ENCODE measurements at places on chromosomes 2 and 18.

- no peak for DNase-seq
Observed at GRCh38 chr2:42567364-42567763, 1.1 kb upstream of the MTA3 start.

- no peak for DNase-seq
Observed at GRCh38 chr2:119888680-119889079, 124.2 kb upstream of the EPB41L5 start.

DNA sequence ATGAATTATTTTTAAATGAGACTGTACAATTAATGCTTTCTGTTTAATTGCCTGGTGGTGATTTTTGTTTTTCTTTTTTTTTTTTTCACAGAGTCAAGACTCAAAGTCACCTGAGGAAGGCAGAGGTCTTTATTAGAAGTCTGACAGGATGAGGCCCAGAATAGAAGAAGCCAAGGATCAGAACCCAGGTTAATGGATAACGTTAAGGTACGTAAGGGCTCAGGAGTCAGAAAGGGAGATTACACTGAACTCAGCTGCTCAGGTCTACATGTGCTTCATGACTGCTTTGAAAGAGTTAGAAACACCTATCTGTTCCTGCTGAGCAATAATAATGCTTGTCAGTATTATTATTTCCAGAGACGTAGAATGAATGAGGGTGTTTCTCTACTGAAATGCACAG is 196.5 kb downstream of the LRATD1 start:
- DNase-seq = no peak

GRCh38 chr2:202030691-202031090 is 3.0 kb upstream of the FZD7 start:
- DNase-seq = no peak

GRCh38 chr18:36402765-36403396 is 105.4 kb downstream of the FHOD3 start:
- DNase-seq = no peak

DNA sequence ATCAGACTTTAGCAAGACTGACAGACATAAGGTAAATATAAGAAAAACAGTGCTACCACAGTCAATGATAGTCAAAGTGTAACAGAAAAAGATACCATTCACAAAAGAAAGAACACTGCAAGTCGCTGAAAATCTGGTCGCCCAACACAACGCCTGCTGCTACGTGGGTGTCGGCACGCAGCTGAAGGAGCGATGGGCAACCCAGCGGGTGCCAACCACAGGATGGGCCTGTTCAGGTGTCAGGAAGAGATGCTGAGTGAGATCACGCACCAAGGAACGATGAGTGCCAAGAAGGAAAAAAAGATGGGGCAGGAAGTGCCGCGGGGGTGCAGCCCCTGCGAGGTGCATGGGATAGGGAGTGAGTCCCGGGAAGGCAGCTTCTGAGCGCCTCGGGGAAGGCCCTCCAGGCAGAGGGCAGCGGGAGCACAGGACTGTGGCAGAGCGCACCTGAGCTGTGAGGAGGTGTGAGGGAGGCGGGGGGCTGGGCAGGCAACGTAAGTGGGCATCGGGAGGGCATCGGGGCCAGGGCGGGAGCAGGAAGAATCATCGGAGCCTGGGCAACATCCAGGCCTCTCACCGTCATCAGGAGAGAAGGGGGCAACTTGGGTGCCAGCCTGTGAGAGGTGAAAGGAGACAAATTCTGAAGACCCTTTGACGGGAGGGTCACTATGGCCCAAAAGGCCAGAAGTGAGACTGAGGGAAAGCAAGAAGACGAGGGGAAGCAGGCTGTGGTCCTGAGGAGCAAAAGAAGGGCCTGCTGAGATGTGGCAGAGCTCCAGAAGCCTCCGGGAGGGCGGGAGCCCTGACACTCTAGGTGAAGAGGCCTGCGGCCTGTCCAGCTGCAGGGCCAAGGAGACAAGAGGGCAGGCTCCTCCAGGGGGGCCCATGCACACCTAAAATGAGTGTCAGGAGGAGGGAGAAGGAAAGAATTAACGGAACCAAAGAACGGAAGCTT is 14.8 kb upstream of the MTERF4 start:
- DNase-seq = no peak

- no peak for DNase-seq
Observed at GRCh38 chr2:230254152-230254881, 28.8 kb downstream of the SP140 start.

DNA sequence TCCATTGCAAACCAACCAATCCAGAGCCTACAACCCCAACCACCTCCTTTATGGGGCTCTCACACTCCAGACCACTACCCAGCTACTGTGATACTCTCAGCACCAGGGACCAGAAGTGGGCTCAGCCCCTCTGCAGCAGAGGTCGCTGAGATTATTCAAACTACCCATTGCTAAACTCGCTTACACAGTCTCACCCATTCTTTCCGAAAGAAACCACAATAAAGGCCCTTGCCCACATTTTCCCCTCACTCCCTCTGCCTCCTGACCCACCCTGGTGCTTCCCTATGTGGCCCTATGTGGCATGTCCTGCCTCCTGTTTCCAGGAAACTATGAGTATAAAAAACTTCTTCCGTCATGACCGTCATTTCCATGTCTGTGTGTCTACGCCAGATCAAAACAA is 10.7 kb downstream of the TEX51 start:
- no peak for DNase-seq

DNA sequence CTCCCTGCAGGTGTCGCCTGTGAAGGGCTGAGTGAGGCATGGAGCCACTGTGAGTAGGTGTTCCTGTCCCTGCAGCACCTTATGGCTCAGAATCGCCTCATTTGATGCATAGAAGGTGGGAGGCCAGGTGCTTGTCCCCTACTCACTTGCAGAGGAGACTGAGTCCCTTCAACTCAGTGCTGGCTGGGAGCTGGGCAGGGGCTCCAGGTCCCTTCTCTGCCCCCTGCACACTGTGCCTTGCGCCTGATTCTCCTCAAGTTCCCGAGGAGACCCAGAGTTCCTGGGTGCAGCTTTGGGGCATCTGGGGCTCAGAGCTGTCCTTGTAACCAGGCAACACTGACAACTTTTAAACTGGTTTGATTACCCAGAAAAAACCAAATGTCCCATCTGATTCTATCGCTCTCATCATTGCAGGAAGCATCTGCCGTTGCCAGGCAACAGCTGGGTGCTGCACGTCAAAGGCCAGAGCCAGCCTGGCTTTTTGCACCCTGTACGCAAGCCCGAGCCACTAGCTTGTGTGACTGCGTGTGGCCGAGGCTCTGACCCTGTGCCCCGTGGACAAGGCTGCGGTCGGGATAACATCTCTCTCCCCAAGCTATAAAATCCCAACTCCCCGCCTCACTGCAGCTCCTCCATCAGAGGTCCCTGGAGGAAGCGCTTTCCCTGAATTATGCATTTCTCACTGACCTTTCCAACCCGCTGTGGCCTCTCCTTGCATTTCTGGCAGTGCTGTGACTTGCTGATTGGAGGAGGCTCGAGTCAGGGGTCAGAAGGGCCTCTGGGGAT is 130.8 kb upstream of the HDAC4 start:
- no peak for DNase-seq

DNA sequence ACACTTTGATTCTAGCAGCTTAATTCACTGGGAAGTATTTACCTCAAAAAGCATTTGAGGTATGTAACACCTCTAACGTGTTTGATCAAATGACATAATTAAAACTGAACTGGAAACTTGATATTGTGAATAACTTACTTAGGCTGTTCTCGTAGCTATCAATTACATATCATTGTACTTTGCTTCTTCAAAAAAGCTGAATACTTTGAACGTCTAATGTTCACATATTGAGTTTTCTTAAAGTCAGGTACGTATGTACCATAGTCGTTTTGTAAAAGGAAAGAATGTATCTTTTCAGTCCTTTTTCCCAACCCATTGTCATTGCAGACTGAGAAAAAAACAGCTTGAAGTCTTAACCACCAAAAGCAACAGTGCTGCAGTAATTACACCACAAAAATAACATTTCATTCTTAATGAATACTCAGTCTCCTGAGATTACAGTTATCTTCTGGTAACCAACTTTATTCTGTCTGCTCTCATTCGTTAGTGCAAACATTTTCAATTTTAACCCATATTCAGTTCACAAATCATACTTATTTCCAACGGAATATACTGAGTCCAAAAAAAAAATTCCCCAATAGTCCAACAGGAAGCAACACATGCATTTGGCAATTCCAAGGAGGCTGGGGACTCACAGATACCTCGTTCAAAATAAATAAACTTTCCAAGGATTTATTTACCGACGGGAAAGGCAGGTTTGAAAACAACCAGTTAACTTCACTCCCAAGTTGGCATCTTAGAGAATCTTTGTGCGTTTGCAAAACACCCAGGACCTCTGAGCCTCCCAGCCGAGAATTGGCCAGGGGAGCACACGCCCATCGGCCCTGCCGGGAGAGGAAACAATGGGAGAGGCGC is 1.1 kb downstream of the CHN1 start:
- DNase-seq = no peak

DNA sequence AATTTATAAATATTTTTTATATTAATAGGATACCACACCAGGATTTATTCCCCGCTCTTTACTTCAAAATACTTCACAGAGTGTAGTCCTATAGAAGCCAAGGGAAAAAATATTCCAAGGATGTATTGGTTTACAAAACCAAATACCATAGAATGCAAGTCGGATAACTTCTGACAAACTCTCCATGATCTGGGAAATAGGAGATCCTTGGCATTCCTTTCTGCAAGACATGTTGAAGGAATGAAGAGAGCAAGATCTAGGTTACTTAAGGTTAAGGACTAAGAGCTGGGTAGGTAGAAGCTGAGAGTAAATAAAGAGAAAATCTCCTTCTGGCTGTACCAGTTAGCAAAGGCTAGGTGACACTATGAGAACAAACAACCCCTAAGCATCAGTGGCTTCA is 141.2 kb downstream of the LRATD1 start:
- no peak for DNase-seq

- DNase-seq = no peak
Observed at GRCh38 chr2:84486441-84487115, 27.5 kb upstream of the SUCLG1 start.

DNA sequence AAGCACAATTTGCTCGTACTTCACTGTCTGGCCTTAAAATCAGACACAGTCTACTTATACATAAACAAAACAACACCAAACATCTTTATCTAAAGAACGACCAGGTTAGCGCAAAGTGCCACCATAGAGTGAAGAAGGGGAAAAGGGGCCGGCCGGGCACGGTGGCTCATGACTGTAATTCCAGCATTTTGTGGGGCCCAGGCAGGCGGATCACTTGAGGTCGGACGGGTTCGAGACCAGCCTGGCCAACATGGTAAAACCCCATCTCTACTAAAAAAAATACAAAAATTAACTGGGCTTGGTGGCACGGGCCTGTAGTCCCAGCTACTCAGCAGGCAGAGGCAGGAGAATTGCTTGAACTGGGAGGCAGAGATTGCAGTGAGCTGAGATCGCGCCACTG is 118.5 kb upstream of the RIOK3 start:
- no peak for DNase-seq

GRCh38 chr2:134636714-134637113 is 82.1 kb downstream of the TMEM163 start:
- no peak for DNase-seq

DNA sequence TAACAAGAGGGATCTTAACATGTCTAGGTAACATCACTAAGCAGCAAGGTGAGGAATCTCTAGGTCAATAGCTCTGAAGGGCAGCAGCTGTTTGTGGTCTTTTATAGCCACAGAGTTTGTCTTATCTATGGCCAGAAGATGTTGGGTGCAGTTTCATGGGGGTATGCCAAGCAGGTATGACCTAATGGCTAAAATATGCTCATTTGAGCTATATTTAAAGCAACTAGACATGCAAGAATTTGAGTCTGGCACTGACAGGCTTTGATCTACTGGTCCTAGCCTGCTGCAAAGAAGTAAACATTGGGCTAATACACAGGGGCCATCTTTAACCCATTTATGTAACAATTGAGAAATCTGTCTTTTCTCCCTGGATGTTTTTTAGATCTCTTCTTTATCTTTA is 13.9 kb upstream of the UGP2 start:
- DNase-seq = no peak

- no peak for DNase-seq
Observed at GRCh38 chr2:10707831-10708230, 13.6 kb upstream of the ATP6V1C2 start.

DNA sequence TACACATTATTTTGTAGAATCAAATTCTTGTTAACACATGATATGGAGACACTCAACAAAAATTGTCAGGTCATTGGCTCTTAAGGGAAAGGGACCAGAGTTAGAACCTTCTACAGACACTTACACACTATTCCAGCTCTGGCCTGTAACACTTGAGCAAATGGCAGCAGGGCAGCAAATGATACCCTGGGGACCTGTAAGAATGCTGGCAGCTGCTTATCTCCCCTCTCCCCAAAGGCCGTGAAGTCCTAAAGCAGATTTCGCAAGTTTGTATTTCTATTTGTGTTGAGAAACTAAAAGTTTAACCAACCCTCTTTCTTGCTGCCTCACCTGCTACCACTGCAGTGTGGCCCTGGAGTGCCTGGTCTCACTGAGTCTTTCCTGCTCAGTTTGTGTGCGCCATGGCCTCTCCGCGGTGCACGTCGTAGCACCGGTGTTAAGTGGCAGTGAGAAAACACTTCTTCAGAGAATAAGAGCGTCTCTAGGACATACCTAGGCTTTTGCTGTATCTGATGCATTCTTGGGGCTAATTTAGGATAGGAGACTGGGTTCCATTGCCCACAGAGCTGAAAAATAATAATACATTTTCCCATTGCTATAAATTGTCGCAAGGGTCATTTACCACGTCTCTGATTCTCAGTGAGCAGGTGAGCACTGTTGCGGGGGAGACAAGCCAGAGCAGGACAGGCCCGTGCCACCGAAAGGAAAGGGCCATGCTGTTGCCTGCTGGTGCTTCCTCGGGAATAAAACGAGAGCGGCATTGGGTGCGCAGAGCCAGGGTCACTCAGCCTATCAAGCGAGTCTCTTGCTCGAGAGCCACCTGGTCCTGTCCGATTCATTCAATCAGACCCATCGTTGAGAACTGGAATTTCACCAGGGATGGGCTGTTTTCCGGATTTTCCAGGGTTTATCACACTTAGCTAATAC is 204.9 kb downstream of the PTGR3 start:
- no peak for DNase-seq

DNA sequence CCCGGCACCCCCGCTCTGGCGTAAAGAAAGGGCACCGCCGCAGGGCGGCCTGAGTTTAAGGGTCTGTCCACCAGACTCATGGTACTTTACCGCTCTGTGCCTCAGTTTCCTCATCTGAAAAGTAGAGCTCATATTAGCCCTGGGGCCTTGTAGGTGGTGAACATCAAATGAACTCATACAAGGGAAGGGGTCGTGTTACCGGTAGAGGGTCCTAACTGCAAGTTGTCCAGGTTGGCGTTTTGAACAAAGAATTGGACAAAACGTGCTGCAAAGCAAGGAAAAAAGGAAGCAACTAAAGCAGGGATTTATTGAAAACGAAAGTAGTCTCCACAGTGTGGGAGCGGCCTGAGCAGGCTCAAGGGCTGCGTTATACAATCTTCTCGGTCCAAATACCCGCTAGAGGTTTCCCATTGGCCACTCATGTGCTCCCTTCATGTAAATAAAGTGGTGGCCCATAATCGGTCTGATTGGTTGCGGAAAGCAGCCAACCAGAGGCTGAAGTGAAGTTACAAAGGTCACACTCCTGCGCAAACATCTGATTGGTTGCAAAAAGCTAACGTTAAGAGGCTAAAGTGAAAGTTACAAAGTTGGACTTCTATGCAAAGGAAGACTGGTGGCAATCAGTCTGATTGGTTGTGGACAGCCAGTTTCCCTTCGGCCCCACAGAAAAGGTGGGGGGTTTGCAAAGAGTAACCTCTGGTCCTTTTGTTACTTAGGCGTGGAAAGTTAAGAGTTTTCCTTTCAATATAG is 80.7 kb upstream of the LDLRAD4 start:
- peak; percentile 43 for DNase-seq

- DNase-seq = no peak
Observed at GRCh38 chr2:145736871-145737270, 1217.0 kb upstream of the ZEB2 start.

- no peak for DNase-seq
Observed at GRCh38 chr2:149061133-149061745, 22.7 kb downstream of the LYPD6B start.

GRCh38 chr2:12732651-12733050 is 15.9 kb downstream of the TRIB2 start:
- DNase-seq = no peak

All from activated CD4-positive, alpha-beta T cell treated with anti-CD3 and anti-CD28 coated beads, Interleukin-2, amount 50 U/mL, for 24 hours (primary cell).